ENCODE measurements at places on chromosomes 7 and 10.
A peak's percentile ranks its signal among the peaks of the same experiment; 100 is the strongest.

- no peak for DNase-seq
Measured at GRCh38 chr7:136339464-136339863, 362.3 kb upstream of the MTPN start.

DNA sequence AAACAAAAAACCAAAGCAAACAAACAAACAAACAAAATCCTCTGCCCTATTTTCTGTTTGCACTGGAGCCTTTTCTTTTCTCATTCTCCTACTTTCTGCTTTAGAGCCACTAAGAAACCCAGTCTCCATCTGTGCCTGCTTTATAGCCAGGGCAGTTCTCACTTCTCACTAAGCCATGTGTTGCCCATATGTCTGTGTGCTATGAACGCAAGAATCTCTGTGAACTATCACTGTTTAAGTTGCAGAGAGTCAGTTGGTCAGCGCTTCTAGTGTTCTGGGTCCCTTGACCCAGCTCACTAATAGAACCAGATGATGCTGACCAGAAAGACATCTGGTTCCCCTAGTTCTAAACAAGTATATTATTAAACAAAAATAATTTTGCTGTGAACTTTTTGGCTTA lies 81.4 kb downstream of the FAM185A start:
- DNase-seq = no peak

DNA sequence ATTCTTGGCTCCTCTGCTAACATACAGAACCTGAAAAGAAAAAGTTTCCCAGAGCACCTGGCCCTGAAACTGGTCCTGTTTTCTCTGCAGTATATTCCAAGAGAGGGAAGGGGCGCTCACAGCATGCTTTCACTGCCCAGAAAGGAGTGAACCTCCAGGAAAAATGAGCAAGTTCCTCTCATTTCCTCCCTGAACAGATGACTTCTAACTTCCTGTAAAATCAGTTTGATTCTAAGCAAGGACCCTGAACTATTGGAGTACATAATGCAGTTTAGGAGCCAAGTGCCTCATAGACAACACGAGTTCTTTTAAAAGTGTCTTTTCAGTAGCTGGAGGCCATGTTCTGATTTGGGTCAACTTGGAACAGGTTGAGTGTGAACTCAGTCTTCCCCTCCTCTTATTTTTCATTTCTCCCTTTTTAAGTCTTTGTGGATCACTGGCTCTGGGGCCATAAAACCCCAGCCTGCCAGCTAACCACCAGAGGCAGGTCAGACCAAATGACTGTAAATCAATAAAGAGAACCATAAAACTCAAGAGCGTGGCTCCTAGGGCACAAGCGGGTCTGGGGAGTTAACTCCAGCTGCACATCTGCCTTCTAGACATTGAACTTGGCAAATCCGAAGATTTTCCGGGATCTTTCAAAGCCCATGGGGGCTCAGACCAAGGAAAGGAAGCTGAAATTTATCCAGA lies 5.9 kb upstream of the LRRC18 start:
- no peak for DNase-seq

DNA sequence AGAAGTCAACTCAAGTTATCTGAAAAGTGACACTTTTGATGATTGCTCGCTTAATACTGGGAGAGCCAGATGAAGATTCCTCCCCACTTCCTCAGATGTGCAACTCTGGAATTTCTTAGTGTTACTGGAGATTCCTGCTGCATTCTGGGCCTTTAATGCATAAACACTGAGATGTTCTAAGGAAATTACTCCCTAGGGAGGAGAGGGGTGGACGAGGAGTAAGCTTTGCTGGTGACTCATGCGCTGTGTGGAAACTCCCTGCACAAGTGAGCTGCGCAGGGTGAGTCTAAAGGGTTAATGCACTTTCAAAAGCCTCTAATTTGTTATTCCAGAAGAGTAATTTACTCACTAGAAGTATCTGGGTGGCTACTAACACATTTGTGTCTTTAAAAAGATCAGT lies 46.3 kb downstream of the EGFR start:
- DNase-seq = no peak

GRCh38 chr10:81953420-81953819 lies 78.4 kb downstream of the NRG3 start:
- no peak for DNase-seq

GRCh38 chr10:123997486-123998196 lies 95.8 kb downstream of the CHST15 start:
- DNase-seq = no peak

GRCh38 chr7:45367026-45367425 lies 207.1 kb upstream of the ADCY1 start:
- DNase-seq = no peak

DNA sequence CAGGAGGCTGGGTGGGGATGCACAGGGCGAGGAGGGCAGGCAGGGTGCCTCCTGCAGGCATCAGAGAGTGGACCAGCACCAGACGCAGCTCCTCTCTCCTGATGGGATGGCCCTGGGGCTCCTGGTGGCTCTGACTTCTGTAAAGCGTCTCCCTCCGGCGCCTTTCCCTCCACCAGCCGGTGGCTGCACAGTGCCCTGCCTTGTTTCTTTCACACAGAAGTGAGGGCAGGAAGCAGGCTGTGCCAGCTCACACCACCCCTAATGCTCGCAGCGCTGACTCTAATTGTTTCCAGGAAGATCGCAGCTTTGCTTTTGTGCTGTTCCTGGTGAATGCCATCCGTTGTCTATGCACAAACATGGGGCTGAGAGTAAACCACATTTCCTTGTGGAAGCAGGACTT lies 152.3 kb upstream of the LANCL2 start:
- DNase-seq = no peak

- no peak for DNase-seq
Measured at GRCh38 chr10:124740369-124741280, 3.6 kb downstream of the FAM53B start.

DNA sequence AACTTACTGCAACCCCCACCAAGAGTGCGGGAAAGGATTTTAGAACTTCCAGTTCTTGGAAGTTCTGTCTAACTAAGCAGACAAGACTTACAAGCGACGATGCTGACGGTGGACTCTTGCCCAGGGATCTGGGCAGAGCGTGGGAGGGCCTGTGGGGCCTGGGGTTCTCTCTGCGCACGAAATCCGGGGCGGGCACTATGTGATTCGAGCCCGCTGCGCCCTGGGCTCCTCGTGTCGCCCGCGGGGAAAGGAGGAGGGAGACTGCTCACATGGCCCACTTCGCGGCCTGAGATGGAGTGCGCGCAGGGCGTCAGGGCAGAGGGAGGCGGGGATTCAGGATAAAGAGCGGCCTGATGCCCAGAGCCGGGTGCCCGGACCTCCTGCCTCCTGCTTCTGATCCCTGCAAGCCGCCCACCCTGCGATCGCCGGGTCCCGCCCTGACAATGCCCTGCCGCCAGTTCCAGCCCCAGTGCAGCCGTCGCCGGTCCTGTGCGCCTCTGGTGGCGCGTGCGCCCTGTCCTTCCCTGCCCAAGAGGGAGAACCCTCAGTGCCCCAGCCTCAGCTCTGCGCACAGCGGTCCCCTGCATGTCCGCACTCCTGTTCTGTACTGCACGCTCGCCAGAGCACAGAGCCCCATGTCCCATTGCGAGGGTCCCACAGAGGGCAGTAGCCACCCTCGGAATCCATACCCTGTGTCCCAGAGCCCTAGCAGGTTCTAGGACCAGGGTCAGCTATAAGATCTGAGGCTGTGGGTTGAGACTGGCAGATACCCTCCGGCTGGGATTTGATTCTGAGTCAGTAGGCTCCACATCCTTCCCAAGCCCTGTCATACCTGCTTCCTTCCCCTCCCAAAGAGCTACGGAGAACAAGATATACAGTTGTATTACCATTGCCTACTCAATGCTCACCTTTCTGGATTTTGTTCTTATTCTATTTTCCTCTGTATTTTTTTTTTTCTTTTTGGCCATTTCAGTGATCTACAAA lies 99.4 kb upstream of the TMEM106B start:
- DNase-seq = no peak

DNA sequence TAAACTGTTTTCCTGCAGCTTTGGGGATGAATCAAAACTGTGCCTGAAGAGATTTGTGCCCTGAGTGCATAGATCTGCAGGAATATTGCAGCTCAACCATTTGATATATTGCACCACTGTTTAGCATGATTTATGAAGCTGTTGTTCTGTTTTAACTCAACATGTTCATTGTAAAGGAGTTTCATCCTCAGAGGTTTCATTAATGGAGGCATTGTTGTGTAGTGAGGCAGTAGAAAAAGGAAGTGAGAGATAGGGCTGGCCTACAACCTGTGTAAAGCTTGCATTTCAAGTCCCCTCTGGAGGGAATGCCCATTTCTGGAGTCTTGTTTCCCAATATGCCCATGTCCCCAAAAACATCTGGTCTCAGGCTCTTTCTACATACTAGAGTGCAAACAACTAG lies 67.5 kb downstream of the DNAJC12 start:
- DNase-seq = no peak

DNA sequence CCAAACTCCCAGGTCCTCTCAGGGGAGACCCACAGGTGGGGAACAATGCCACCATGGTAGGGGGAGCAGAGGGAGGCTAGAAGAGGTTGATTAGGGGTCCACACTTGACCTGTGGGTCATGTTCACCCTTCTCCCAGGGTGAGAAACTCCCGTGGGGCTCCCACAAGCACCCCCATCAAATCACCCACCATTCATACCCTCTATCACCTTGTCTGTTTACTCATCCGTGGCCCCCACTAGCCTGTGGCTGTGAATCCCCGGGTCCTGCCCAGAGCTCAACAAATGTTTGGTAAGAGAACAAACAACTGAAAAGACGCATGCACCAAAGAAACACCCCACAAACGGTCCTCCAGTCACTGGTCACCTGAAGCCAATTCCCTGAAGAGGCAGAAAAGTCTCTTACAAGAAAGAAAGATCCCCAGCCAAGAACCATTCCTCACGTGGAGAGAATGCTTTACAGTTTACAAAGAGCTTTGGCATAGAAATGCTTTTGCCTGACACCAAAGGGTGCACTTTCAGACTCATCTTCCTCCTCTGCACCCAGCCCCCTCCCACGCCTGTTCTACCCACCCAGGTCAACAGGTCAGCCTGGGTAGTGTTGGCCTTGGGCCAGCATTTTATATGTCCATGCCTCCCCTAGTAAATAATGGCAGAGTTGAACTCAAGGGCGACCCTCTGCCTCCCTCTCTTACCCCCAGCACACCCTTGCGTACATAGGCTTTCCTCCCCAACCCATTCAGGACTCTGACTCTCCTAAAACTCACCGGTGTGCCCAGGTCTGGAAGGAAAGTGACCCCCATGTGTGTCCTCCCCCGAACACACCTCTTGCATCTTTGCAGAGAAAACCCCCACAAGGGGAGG lies 1.9 kb downstream of the ZCCHC24 start:
- no peak for DNase-seq

GRCh38 chr10:3850999-3851937 lies 66.3 kb upstream of the KLF6 start:
- DNase-seq = no peak

DNA sequence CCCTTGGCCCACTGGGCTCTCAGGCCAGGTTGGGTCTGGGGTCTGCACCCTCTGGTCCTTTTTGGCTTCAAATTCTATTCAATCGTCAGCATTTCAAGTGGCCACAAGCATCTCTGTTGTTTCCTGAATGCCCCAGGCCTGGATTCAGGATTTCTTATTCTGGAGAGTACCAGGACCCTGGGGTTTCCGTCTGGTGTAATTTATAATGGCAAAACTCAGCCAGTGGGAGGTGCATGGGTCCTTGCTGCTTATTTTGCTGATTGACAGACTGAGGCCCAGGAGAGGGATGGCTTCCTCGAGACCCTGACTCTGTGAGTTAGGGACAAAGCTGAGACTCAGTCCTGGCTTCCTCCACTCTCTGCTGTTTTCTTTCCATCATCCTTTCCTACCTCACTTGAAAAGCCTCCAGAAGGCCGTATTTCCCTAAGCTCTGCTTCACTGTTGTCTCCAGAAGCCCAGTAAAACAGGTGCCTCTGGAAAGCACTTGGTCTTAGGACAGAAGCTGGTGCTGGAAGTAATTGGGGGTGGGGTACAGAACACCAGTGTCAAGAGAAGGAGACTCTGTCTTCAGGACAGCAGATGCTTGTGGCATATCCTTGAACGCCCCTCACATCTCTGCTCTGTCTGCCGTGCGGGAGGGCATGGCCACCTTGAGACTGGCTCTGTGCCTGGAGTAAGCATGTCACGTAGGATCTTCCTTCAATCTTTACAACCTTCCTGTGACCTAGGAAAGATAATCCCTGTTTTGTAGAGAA lies 39.4 kb upstream of the SH2D4B start:
- no peak for DNase-seq

DNA sequence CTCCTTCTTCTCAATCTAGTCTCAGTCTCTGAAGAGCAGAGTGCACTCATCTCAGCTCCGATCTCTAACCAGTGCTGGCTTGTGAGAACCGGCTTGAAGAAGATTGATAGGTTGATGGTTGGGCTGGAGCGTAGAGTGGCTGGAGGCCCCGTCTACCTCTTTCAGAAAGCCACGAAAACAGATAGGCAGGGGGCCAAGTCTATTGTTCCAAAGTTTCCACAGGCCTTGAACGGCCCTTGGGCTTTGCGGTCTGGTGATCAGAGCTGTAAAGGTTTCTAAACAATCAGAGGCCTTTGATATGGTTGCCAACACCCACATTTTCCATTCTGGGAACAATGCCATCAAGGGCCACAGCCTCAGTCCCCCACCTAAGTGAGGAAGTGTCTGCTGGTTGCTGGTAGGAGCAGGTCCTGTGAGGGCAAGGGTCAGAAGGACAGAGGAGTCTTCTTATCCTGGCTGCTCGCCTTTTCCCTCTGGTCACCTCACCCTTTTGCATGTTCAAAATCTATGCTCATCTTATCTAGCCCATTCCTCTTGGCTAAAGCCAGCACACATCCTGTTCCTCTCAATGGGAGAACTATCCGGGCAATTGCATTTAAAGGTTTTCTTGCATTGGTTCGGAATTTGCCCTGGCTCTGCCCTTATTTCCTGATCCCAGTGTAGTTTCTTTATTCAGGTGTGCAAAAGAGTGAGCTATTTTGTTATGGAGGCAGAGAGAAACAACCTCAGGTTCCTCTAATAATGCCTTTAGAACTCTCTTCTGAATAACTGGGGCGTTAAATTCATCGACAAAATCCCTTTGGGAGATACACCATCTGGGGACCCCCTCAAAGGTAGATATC lies 70.3 kb upstream of the KMT2E start:
- peak; percentile 93 for DNase-seq

GRCh38 chr7:80450621-80451308 lies 61.1 kb downstream of the GNAT3 start:
- no peak for DNase-seq

GRCh38 chr7:130957137-130957513 lies 223.1 kb upstream of the KLF14 start:
- DNase-seq = no peak

- DNase-seq = no peak
Measured at GRCh38 chr10:124450012-124450782, at the start of gene NKX1-2. Gene NKX1-2 (minus strand): TSS chr10:124450035. CDS start chr10:124449943, 92 bp downstream.

- no peak for DNase-seq
Measured at GRCh38 chr7:70681469-70682350, 450.2 kb upstream of the GALNT17 start.

GRCh38 chr7:71486856-71487628 lies 355.1 kb downstream of the GALNT17 start:
- no peak for DNase-seq
